Esophagus squamous epithelium (tissue), 5 donors: ENCODE measurements at places on chromosomes 3 and 15. TPM values are rescaled to one million over a fixed set of nuclear protein-coding genes. Genes with fewer than 3 reads are reported as not detected.

DNA sequence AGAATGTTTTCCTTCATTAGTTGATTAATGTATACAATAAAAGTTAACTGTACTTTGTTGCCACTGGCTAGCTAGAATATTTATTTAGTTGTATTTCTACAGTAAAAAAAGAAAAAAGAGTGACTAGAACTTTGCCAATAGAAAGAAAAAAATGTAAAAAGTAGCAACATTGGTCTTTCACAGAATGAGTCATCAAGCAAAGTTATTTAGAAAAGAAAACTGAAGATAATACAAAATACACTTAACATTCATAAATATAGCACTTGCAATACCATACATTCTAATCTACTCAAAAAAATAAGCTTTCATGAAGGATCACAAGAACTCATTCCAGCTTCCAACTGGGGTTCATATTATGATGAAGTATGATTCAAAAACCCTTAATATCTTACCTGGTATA, 83.4 kb downstream of the AQR start:
- peaks cover 11% of the 10 kb centered on the region for H3K36me3 ChIP-seq
- no peaks in the 10 kb centered on the region for H3K27me3 ChIP-seq
- DNase-seq, result no peak
- no peak overlapping the region for H3K27ac ChIP-seq
- H3K4me3 ChIP-seq, result no peak overlapping the region

DNA sequence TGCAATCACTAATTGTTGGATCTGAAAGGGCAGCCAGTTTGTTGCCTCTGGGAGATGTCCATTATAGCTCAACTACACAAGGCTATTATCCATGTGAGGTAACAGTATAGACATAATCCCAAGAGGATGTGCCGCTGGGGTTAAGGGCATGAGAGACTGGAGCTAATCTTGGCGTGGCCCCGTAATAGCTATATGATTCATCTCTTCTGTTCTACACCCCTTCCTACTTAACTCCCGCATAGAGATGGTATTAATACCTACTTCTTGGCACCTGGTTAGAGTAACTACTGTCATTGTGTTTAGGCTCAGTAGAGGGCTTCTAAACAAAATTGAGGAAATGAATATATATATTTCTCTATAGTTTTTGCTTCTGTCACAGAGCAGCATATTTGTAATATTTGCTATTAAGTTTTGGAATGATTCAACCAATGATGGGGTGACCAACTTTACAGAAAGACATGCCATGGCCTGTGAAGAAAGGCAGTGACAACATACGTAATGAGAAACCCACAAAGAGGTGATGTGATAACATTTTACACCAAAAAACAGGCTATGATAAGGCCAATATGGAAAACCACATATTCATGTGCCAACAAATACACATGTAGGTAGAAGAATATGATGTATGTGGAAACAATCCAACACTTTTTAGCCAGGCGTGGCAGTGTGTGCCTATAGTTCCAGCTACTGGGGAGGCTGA, 76.8 kb upstream of the DPH6 start:
- no peaks in the 10 kb centered on the region for H3K36me3 ChIP-seq
- H3K27me3 ChIP-seq, result no peaks in the 10 kb centered on the region
- no peak for DNase-seq
- no peak overlapping the region for H3K4me3 ChIP-seq

DNA sequence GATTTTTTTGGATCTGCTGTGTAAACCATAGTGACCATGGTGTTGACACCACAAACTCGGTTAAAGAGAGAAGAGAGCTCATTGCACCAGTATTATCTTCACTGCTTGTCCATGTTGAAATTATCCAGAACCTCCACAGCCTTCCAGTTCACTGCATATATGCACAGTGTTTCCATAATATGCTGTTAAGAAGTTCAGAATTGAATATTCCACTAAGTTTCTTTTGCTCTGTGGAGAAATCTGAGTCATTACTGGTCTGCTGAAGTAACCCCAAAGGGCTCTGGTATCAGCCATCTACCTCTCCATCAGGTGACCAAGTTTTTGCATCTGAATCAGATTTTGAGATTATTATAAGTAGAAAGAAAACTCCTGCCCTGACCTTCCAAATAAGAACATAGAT, 143.5 kb downstream of the LRRC3B start:
- H3K4me1 ChIP-seq, result no peaks in the 10 kb centered on the region
- no peak overlapping the region for H3K27ac ChIP-seq
- no peak overlapping the region for H3K4me3 ChIP-seq
- no peaks in the 10 kb centered on the region for H3K36me3 ChIP-seq
- DNase-seq, result no peak

DNA sequence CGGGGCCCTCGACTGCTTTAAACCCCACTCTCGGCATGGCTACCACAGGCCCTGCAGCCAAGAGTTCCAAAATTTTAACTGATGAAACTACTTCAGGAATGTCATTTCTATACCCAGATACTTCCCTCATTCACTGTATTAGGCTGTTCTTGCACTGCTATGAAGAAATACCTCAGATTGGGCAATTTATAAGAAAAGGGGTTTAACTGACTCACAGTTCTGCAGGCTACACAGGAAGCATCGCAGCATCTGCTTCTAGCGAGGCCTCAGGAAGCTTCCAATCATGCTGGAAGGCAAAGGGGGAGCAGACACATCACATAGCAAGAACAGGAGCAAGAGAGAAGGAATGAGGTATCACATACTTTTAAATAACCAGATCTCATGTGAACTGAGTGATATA, 21.6 kb upstream of the ALCAM start:
- no peaks in the 10 kb centered on the region for H3K27me3 ChIP-seq
- H3K36me3 ChIP-seq, result no peaks in the 10 kb centered on the region
- H3K4me3 ChIP-seq, result no peak overlapping the region
- H3K27ac ChIP-seq, result no peak overlapping the region

GRCh38 chr3:152192936-152193672, 75.6 kb upstream of the MBNL1 start:
- H3K27ac ChIP-seq, result peak overlapping the region; percentile 28
- H3K27me3 ChIP-seq, result no peaks in the 10 kb centered on the region
- H3K36me3 ChIP-seq, result no peaks in the 10 kb centered on the region
- H3K4me1 ChIP-seq, result peaks cover 13% of the 10 kb centered on the region
- no peak overlapping the region for H3K4me3 ChIP-seq

Gene FGD5
- 0.80 TPM for total RNA-seq

DNA sequence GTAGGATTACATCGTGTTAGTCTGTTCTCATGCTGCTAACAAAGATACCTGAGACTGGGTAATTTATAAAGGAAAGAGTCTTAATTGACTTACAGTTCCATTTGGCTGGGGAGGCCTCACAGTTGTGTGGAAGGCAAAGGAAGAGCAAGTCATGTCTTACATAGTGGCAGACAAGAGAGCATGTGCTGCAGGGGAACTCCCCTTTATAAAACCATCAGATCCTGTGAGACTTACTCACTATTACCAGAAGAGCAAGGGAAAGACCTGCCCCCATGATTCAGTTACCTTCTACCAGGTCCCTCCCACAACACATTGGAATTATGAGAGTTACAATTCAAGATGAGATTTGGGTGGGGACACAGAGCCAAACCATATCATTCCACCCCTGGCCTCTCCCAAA, 3.4 kb downstream of the SLC25A26 start:
- no peaks in the 10 kb centered on the region for H3K36me3 ChIP-seq
- H3K4me3 ChIP-seq, result no peak overlapping the region
- H3K4me1 ChIP-seq, result peaks cover 7% of the 10 kb centered on the region

DNA sequence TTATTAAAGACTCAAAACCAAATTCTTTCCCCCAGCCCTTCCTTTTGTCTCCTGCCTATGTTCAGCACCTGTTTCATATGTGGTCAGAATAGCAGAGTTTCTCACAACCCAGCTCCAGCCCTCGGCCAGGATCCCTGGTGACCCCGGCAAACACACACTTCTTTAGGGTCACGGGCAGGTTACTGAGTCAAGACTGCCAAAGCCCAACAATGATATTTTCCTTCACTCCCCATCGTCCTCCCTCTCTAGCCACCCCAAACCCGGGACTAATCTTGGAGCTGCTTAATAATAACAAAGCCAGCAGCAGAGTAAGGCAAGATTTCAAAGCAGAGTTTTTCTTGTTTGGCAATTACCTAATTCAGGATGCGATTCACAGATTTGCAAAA, 25.5 kb downstream of the RARB start:
- peaks cover 57% of the 10 kb centered on the region for H3K4me1 ChIP-seq
- H3K36me3 ChIP-seq, result no peaks in the 10 kb centered on the region
- no peak overlapping the region for H3K4me3 ChIP-seq
- DNase-seq, result no peak
- H3K27me3 ChIP-seq, result no peaks in the 10 kb centered on the region

GRCh38 chr15:65189102-65189740, 4.1 kb upstream of the CLPX start:
- peaks cover 9% of the 10 kb centered on the region for H3K4me1 ChIP-seq
- no peaks in the 10 kb centered on the region for H3K36me3 ChIP-seq
- no peaks in the 10 kb centered on the region for H3K27me3 ChIP-seq
- H3K27ac ChIP-seq, result no peak overlapping the region

DNA sequence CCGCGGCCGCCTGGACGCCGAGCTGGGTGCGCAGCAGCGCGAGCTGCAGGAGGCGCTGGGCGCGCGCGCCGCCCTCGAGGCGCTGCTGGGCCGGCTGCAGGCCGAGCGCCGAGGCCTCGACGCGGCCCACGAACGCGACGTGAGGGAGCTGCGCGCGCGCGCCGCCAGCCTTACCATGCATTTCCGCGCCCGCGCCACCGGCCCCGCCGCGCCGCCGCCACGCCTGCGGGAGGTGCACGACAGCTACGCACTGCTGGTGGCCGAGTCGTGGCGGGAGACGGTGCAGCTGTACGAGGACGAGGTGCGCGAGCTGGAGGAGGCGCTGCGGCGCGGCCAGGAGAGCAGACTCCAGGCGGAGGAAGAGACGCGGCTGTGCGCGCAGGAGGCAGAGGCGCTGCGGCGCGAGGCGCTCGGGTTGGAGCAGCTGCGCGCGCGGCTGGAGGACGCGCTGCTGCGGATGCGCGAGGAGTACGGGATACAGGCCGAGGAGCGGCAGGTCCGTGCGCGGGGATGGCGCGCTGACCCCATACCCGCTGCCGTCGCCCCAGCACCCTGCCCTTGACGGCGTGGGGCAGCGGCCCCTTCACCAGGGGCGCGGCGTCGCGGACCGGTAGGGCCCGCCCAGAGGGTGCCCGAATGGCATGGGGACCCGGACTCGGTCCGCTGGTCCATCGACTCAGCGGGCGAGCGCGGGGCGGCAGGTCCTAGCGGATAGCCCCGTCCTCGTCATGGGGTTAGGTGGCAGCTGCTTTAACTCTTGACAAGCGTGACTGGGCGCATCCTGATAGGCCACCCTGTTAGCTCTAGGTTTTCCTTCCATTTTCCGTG, 848 bp downstream of the SYNM start:
- no peaks in the 10 kb centered on the region for H3K4me1 ChIP-seq
- H3K36me3 ChIP-seq, result no peaks in the 10 kb centered on the region
- peak overlapping the region; percentile 88 for H3K27ac ChIP-seq
- peak overlapping the region; percentile 66 for H3K4me3 ChIP-seq
- no peak for DNase-seq

- no peaks in the 10 kb centered on the region for H3K36me3 ChIP-seq
- DNase-seq, result no peak
- H3K27me3 ChIP-seq, result no peaks in the 10 kb centered on the region
- peak overlapping the region; percentile 32 for H3K27ac ChIP-seq
These were observed 19.0 kb downstream of the ADAMTS9 start for GRCh38 chr3:64668582-64669510.

GRCh38 chr15:43346305-43346704, 15.9 kb upstream of the LCMT2 start:
- no peaks in the 10 kb centered on the region for H3K27me3 ChIP-seq
- H3K4me3 ChIP-seq, result no peak overlapping the region
- no peak overlapping the region for H3K27ac ChIP-seq
- DNase-seq, result no peak
- peaks cover 70% of the 10 kb centered on the region for H3K36me3 ChIP-seq

- no peak overlapping the region for H3K4me3 ChIP-seq
- no peaks in the 10 kb centered on the region for H3K27me3 ChIP-seq
- no peak for DNase-seq
- H3K4me1 ChIP-seq, result no peaks in the 10 kb centered on the region
- no peaks in the 10 kb centered on the region for H3K36me3 ChIP-seq
These were observed 58.2 kb downstream of the PCSK6 start for GRCh38 chr15:101431301-101431700.

GRCh38 chr3:127064391-127065137, 81.6 kb downstream of the PLXNA1 start:
- no peaks in the 10 kb centered on the region for H3K4me1 ChIP-seq
- DNase-seq, result no peak
- H3K36me3 ChIP-seq, result no peaks in the 10 kb centered on the region
- H3K27ac ChIP-seq, result no peak overlapping the region

DNA sequence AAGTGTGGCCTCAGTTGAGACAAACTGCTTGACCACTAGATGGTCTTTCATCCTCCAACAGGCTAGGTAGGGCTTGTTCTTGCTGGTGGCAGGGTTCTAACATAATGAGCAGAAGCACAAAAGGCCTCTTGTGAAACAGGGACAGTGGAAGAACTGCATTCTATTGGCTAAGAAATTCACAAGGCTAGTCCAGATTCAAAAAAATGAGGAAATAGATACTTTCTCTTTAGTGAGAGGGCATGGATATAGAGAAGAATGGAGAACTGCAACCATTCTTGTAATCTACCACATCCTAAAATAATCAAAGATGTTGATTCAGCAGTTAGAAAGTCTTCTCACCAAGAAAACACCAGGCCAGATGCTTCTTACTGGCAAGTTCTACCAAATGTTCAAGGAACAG, 143.7 kb upstream of the LRIG1 start:
- H3K4me1 ChIP-seq, result peaks cover 13% of the 10 kb centered on the region
- no peaks in the 10 kb centered on the region for H3K27me3 ChIP-seq
- H3K27ac ChIP-seq, result no peak overlapping the region
- H3K4me3 ChIP-seq, result no peak overlapping the region

Gene CCR1
- 8.6 TPM for total RNA-seq

Gene TRPM1
- total RNA-seq, result not detected

DNA sequence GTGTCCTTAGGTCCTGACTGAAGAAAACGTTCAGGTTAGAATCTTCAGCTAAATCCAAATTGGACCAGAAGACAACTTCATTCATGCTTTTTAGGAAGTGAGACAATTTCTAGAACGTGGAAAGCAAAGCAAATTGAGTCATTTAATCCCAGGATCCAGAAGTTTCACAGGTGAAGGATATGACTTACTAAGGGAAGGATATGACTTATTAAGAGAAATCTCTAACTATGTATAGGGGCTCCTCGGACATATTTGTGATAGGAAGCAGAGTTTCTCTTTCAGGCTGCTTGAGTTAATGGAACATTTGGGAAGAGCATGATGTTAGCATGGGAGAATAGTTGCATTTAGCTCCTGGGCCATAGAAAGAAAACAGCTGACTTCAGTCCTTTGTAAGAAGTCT, 16.1 kb upstream of the PLOD2 start:
- H3K27me3 ChIP-seq, result no peaks in the 10 kb centered on the region
- no peak for DNase-seq
- peaks cover 4% of the 10 kb centered on the region for H3K4me1 ChIP-seq
- H3K4me3 ChIP-seq, result no peak overlapping the region
- no peaks in the 10 kb centered on the region for H3K36me3 ChIP-seq

DNA sequence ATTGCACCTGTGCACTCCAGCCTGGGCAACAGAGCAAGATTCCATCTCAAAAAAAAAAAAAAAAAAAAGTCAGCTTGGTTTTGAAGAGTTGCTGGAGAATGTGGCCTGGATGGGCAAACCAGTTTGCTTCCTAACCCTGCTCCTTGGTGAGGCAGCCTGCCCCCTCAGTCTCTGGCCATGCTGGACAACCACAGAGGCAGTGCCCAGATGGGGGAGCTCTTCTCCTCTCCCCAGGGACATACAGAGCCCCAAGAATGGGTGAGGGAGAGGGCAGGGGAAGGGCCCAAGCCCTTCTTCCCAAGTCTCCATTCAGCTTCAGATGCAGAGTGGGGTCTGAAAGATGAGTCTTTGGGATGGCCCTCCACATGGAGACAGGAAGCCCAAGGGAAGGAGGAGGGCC, 27.9 kb downstream of the CD276 start:
- H3K27me3 ChIP-seq, result no peaks in the 10 kb centered on the region
- H3K4me1 ChIP-seq, result peaks cover 7% of the 10 kb centered on the region
- no peaks in the 10 kb centered on the region for H3K36me3 ChIP-seq
- no peak overlapping the region for H3K27ac ChIP-seq
- DNase-seq, result no peak
- H3K4me3 ChIP-seq, result no peak overlapping the region
